ENCODE measurements at places on chromosomes 3 and 15.

GRCh38 chr15:55915221-55915620 lies 78.2 kb downstream of the NEDD4 start:
- no peak for DNase-seq

GRCh38 chr3:8540456-8540855 lies 38.8 kb downstream of the LMCD1 start:
- no peak for DNase-seq

DNA sequence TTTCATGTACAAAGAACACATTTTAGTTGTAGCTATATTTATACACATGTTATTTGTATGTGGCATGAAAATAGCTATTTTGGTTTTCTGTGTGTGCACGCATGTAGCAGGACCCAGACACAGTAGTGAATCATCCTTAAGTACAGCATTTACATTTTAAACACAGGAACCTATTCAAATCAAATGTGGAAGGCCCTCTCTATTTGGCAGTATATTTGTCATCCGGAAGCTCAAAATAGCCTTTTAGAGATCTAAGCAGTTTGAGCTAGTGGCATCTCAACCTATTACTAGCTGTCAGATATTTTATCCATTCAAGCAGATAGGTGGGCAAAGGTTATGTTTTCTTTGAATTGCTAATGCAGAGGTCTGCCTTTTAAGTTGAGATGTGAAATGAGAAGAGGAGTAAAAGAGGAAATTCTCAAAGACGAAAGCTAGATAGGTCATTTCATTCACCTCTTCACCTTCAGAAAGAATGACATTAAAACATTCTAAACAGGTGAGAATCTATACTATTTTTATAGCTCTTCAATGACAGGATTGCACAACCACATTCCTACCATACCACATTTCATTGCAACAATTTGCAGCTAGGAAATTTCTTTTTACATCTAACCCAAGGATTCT lies 46.3 kb upstream of the TIPARP start:
- no peak for DNase-seq

GRCh38 chr15:35068846-35069475 lies 16.1 kb downstream of the NANOGP8 start:
- no peak for DNase-seq

- no peak for DNase-seq
Observed at GRCh38 chr3:194306109-194306686, 44.9 kb downstream of the CPN2 start.

GRCh38 chr15:89070197-89071124 lies 17.8 kb upstream of the ABHD2 start:
- no peak for DNase-seq

GRCh38 chr3:184140436-184140835 lies 5.3 kb downstream of the EIF2B5 start:
- DNase-seq: no peak

GRCh38 chr3:30712991-30713390 lies 106.6 kb downstream of the TGFBR2 start:
- DNase-seq: no peak

DNA sequence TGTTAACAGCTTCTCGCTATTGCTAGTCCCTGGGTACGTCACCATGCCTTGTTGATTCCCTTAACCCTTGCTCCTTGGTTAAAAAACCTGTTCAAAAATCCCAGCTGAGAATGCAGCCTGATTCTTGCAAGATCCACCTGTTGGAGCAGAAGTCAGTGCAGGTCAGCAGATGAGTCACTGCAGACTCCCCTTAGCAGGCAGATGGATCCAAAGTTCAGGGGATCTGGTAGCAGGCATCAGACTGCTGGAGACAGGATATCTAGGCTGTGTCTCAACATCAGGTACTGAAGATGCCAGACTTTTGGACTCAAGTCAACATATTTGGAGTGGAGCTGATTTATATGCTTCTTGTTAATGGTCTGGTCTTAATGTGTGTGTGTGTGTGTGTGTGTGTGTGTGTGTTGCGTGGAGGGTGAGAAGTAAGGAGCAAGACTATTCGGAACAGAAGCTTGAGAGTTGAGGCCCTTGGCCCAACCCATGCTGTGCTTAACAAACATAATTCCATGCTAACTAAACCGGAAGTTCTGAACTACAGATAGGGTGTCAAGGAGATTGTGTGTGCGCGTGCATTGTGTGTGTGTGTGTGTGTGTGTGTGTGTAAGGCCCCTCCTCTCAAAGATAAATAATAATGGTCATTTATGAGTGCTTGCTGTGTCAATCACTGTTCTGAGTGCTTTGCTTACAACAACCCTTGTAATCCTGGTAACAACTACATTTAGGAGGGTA lies 1.0 kb upstream of the C3orf52 start:
- no peak for DNase-seq

Data from suprapubic skin (tissue), 4 donors.